Epithelial cell of esophagus (primary cell): ENCODE measurements at places on chromosomes 4 and X.
A peak's percentile ranks its signal among the peaks of the same experiment; 100 is the strongest.

- no peak for DNase-seq
Observed at GRCh38 chrX:39431893-39432292, 630.6 kb downstream of the MID1IP1 start.

- no peak for DNase-seq
Observed at GRCh38 chr4:7585768-7586167, 151.0 kb upstream of the PSAPL1 start.

- DNase-seq = no peak
Observed at GRCh38 chr4:150457802-150458201, 124.1 kb upstream of the MAB21L2 start.

GRCh38 chr4:16952896-16953630 lies 54.6 kb upstream of the LDB2 start:
- no peak for DNase-seq

DNA sequence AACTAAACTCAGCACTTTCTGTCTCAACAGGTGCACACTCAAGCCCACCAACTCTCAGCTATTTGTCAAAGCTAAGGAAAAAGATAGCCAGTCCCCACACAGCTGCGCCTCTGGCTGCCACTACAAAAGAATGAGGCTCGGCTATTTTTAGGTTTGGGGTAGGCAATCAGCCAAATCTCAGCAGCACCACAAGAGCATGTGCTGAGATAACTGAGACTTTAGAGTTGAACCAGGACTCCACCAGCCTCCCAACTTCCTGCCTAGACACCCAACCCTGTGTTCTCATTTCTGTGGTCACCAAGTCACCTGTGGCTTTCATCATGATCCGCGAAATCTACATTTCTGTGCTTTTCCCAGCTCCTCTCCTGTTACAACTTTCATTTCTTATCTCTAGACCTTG lies 28.0 kb downstream of the DMD start:
- DNase-seq = no peak

GRCh38 chr4:174910271-174910670 lies 7.9 kb upstream of the ADAM29 start:
- DNase-seq = peak; percentile 31

DNA sequence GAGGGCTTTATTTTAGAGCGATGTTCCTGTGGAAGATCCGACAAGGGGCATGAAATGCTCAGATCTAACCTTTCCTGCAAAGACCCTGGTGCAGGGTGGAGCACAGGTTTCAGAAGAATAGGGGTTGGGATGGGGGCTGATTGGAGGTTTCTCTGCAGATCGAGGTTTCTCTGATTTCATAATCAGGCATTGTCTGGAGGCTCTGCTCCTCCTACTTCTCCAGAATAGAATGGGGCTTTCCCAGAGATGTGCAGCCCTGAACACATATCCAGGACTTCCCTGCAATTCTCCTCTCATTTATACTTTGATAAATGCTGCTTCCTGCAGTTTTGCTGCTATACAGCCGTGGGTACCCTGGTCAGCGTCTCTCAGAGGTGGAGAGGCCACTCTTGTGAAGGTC lies 397.6 kb upstream of the BOD1L1 start:
- DNase-seq = peak; percentile 5

DNA sequence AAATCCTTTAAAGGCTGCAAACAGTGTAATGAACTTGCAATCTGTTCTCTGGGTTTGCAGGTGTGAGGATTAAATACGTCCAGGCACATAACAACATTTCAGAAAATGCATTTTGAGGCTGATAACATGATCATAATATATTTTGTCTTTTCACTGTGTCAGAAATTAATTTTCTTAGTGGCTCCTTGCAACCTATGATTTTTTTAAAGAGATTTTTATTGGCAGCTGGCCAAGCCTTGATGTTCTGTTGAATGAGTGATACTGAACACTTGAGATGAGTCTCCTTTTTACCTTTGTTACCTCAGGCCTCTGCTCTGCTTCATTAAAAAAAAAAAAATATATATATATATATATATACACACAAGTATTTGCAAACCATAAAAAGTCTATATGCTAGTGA lies 68.2 kb upstream of the TENM3 start:
- no peak for DNase-seq

DNA sequence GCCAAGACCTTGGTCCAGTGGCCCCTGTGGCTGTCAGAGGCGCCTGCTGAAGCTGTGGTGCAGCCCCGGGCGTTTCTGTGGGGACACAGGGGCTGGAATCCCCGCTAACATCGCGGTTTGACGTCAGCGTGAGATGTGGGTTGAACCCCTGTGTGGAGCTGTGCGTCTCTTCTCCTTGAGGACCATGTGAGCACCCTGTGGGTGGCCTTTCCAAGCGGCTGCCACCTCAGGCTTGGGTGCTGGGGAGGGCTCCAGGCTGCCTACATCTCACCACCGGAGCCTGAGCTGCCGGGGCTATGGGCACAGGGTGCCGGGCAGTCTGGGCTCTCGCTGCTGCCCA lies 27.7 kb downstream of the UVSSA start:
- no peak for DNase-seq

- no peak for DNase-seq
Observed at GRCh38 chr4:55029321-55029720, 96.1 kb downstream of the KDR start.

GRCh38 chr4:5976921-5977320 lies 41.3 kb downstream of the C4orf50 start:
- no peak for DNase-seq

- no peak for DNase-seq
Observed at GRCh38 chr4:128983771-128984485, 109.4 kb downstream of the SCLT1 start.

DNA sequence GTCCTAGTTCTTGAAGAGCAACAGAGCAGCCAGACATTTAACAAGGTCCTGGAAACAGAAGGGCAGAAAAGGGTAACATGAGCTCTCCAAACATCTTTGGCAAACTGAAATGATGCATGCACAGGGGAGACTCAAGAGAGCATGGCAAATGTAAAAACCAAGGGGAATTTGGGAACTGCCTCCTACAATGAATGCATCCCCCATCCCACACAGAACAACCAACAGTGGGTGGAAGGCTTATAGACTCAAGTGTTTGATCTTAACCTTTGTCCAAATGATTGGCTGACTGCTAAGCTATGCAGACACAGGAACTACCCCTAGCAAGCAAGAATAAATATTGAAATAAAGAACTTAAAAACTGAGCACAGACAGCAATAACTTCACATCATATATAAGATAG lies 74.4 kb downstream of the CENPC start:
- no peak for DNase-seq

GRCh38 chrX:79592259-79592658 lies 225.1 kb upstream of the ITM2A start:
- no peak for DNase-seq

- no peak for DNase-seq
Observed at GRCh38 chr4:74335341-74336021, 27.2 kb downstream of the EPGN start.

DNA sequence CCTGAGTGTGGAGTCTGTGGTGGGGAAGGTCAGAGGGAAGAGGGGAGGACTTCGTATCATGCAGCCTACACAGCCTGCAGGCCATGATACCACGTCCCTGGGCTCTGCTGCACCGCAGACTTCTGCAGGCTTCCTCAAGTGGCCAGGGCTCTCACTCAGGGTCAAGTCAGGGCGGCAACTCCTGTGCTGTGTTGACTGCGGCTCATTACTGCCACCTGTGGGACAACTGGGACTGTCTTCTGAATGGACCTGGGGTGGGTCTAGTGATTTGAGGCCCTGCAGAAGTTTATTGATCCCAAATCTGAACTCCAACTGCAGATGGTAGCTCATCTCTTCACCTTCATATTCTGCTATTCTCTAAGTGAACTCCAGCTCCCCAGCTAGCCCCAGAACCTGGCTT lies 167.1 kb downstream of the NSUN7 start:
- peak; percentile 27 for DNase-seq

DNA sequence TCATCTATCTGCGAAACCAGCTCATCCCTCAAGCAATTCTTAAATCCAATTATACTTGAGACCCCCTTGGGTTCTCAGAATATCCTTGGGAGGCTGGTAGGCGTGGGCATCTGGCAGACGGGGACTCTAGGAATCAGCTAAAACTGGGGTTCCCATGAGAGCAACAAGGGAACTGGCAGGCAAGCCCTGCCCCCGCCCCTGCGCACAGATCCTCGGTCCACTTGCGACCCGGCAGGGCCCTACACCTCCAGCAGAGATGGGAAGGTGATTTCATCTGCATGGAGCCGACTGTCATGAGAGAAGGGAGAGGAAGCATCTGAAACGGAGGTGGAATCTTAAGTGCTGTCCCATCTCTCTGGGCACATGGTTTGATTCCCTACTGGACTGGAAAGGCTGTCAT lies 9.9 kb upstream of the C4orf50 start:
- no peak for DNase-seq

- no peak for DNase-seq
Observed at GRCh38 chr4:10111067-10111801, 5.4 kb downstream of the WDR1 start.

DNA sequence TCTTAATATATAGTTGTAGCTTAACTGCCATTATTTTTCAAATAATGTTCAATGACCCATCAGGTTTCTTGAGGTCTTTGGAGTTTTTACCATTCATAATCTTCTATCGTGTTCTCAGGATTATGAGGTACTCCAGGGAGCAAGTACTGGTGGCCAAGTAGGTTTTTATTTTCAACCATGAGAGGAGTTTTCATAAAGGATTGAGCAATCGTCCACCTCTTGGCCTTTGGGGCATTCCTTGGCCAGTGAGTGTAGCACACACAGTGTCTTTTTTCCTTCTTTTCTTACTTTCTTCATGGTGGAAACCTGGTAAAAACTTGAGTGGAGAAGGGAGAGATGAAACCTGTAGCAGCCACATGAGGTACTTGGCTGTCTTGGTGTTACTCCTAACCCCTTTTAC lies 567.0 kb upstream of the NR3C2 start:
- no peak for DNase-seq

- DNase-seq = peak; percentile 30
Observed at GRCh38 chr4:11297627-11298026, 131.1 kb downstream of the HS3ST1 start.

DNA sequence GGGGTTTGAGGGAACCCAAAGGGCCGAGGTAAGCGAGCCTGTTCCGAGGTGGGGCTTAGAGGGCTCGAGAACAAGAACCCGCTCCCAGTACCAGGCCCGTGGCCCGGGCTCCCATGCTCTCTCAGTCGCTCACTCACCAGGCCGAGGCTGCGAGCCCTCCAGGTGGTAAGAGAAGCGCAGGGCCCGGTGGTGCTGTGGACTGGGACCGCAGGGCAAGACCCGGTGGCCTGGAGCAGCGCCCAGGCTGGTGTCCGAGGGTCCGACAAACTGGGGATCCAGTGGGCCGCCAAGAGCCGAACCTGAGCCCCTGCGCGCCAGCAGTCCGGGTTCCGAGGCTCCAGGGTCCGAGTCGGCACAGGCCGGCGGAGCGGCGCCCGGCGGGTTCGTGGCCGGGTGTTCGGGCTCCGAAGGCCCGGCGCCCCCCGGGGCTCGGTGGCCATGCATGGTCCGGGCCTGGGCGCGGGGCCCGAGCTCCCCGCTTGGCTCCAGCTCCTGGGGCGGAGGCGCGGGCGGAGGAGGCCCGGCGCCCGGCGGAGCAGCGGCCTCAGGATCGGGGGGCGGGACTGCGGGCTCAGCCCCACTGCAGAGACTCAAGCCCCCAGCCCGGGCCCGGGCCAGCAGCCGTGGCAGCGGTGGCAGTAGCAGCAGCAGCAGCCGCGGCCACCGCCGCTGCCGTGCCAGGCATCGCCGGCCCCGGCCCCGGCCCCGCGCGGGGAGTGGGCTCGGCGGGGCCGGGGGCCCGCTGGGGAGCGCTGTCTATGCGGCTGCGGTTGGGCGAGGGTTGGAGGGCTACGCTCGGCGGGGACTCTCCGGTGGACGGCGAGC lies 833 bp downstream of the FGD1 start:
- DNase-seq = peak; percentile 34

DNA sequence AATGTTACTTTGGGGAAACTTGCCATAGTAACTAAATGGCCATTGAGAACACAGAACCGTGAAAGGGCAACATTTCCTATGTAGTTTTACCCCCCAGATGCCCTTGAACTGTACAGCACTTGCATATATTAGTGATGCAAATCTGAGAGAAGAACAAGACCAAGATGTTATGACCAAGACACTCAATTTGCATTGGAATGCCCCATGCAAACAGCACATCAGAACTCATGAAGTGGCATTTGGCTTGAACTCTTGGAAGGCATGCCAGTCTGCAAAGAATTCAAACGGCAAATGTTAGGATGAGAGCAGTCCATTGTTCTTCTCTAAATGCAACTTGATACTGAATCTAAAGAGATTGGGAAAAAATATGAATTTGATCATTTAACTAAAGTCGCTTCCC lies 139.4 kb upstream of the CXorf66 start:
- DNase-seq = no peak

- DNase-seq = peak; percentile 30
Observed at GRCh38 chrX:14864631-14865030, 8.2 kb downstream of the FANCB start.

GRCh38 chr4:102441978-102442911 lies 58.9 kb upstream of the NFKB1 start:
- DNase-seq = no peak

DNA sequence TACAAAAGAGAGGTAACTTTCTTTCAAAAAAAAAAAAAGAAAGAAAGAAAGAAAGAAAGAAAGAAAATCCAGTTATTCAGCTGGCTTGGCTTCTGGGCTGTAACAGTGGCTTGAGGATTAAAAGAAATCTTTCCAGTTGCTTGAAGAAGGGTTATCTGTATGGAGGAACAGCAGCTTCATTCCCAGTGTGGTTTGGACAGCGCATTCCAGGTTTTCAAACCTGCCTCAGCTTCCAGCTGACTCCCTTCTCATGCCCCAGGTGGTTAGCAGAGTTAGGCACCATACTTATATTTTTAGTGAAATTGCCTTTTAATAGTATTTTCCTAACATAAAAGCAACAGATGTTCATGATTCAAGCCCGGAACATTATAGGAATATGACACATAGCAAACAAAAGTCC lies 48.6 kb downstream of the TMEM164 start:
- no peak for DNase-seq

DNA sequence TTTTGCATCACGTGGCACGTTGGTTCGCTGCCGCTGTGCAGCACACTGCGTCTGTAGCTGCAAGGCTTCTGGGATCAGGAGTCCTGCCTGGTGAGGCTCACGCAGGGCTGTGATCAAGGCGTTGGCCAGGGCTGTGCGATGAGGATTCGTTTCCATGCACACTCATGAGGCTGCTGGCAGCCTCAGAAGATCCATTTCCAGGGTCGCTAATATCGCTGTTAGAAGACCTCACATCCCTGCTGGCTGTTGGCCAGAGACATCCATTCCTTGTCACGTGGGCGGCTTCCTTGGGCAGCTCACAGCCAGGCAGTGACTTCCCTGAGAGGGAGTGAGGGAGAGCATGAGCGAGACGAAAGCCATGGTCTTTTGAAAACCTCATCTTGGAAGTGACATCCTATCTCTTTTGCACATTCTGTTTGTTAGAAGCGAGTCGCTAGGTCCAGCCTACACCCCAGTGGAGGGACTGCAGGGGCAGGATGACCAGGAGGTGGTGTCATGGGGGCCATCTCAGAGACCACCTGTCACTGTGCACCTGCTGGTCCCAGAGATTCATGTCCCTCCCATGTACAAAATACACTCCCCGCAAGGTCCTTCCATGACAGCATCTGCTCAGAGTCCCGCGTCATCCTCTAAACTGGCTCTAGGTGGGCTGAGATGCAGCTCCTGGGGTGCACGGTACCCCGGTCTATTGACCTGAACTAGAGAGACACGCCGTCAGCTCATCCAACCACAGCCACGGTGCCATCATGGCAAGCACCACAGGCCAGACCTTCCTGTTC lies 12.2 kb downstream of the RGS12 start:
- no peak for DNase-seq
